ENCODE measurements at places on chromosomes 3 and 15.

DNA sequence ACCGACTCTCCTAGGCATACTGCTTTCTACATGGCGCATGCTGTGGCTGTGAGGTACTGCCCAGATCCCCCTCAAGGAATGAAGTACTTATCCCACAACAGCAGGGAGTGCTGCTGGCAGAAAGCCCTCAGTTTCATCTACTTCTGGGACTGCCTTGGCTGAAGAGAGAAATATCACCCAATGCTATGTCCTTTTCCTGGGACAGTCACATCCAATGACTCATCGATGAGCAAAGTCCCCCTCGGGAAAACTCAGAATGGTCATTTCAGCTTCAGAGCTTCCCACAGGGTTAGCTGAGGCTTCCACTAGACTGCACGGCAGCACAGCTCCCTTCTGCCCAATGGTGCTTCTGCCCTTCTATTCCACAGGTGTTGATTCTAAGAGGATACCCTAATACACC, 3.6 kb upstream of the NMD3 start:
- DNase-seq, result no peak

DNA sequence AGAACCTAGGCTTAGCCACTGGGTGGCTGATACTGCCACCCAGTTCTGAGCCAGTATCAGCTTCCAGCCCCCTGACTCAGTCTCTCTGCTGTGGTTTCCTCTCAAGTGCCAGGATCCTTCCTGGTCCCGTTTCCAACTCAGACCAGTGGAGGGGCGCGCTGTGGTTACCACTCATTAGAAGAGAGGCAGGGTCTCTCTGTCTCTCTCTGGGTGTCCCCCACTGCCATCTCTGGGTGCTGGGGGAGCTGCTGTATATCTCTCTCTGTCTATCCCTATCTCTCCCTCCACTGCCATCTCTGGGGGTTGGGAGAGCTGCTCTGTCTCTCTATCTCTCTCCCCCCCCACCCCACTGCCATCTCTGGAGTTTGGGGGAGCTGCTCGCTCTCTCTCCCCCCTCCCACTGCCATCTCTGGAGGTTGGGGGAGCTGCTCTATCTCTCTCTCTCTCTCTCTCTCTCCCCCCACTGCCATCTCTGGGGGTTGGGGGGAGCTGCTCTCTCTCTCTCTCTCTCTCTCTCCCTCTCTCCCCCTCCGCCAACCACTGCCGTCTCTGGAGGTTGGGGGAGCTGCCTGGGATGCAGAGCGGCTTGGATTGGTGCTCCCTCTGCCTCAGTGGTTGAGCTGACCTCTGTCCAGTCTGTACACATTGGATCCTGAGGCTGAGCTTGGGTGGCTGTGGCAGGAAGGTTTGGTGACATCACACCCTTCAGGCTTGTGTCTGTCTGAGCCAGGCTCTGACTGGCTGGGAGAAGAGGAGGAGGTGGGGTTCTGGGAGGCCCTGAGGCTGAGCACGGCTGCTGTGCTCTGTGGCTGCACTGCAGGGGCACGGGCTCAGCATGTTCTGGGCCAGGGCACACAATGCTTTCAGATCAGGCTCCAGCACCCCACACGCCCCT, 98.9 kb downstream of the APBA2 start:
- no peak for DNase-seq

DNA sequence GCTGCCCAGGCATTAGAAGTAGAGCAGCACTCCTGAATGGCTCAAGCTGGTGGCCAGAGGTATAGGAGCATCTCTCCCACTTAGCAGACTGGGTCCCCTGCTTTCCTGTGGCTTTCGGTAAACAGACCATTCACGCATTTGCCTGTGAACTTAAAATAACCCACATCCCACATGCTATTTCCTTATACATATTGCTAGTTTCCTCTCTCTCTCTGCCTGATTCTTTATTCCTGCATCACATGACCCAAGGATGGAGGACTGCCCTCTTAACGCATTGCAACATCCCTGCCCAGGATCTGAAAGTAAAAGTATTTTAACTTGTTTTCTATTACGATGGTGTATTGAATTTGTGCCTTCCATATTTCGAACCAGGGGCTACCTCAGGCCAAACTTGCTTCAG, 43.4 kb upstream of the NLGN1 start:
- no peak for DNase-seq

- DNase-seq, result no peak
Observed at GRCh38 chr3:136990826-136991225, 33.0 kb downstream of the IL20RB start.

DNA sequence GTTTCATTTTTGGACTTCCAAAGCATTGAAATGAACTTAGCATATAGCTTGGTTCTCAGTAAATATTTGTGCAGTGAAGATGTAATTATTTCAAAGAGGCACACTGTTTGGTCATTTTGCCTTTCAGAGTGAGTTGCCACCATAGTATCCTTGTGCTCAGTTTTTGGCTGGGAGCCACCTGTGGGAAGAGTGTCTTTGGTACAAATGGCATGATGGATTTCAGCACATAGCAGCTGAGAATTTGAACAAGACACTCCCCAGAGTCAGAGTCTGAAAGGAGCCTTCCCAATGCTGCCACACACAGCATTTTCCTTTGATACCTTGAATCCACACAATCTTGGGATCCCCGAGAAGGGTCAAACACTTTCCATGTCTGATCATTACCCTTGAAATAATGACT, 897.2 kb upstream of the ARPP21 start:
- no peak for DNase-seq

DNA sequence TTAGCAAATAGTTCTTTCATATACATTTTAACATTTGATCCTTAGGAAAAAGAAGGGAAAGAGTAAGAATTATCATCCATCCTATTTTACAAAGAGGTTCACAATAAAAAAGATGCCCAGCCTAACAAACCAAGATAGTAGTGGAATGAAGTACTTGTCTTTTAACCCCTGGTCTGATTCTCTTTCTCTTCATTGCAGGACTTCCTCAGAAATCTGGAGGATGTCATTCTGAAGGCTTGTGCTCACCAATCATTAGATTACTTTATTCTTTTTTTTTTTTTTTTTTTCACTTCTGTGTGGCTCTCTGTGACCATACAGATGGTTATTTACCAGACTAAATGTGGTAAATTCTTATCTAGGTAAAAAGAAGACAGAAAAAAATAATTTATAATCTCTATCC, 7.0 kb downstream of the HDGFL3 start:
- DNase-seq, result no peak

- DNase-seq, result no peak
Observed at GRCh38 chr15:26365077-26365476, 407.8 kb downstream of the GABRB3 start.

DNA sequence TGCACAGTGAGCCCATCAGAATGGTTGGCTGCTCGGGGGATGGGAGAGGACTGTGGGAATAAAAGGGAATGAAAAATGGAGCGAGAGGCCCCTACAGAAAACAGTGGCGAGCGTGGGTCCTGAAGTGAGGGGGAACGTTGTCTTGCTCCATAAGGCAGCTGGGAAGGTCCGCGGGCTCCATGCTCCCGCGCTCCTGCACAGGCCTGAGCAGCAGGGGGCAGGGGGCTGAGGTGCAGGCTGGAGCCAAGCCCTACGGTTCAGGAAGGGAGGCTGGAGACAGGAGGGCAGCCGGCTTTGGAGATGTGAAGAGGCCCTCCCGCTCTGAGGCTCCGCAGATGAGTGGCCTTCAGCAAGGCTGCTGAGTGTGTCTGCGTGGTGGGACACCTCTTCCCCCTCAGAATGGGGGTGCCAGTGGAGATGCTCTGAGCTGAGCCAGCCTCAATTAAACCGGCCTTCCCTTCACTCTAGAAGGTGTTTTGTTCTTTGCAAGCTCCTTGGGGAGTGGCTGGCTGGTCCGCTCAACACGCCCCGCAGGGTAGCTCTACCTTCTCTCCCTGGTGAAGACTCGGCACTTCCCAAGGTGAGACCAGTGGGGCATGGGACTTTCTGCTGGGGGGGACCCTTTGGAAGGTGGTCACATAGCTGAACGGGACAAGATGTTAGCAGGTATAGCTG, 208.0 kb downstream of the XXYLT1 start:
- no peak for DNase-seq

DNA sequence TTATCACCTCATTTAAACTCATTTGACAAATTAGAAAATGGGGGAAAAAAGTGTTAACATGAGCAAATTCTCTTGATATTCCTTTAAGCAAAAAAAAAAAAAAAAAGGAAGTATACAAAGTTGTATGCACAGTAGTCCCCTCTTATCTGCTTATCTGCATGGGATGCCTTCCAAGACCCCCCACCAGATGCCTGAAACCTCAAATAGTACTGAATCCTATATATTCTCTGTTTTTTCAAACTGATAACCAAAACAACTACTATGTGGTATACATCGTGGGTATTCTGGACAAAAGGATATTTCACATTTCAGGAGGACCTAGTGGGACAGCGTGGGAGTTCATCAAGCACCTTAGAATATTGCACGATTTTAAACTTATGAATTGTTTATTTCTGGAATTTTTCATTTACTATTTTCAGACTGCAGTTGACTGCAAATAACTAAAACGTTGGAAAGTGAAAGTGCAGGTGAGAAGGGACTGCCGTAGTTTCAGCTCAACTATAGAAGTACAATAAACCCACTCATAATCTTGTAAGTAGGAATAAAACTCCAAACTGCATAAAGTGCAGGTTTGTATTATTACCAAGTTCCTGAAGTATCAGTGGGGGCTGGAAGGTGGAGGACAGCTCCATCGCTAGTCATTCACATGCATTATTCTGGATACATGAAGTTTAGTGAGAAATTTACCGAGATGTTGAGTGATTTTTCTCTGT, 43.6 kb upstream of the PLCL2 start:
- no peak for DNase-seq

GRCh38 chr3:148903022-148903442, 37.9 kb downstream of the CPA3 start:
- DNase-seq, result no peak

DNA sequence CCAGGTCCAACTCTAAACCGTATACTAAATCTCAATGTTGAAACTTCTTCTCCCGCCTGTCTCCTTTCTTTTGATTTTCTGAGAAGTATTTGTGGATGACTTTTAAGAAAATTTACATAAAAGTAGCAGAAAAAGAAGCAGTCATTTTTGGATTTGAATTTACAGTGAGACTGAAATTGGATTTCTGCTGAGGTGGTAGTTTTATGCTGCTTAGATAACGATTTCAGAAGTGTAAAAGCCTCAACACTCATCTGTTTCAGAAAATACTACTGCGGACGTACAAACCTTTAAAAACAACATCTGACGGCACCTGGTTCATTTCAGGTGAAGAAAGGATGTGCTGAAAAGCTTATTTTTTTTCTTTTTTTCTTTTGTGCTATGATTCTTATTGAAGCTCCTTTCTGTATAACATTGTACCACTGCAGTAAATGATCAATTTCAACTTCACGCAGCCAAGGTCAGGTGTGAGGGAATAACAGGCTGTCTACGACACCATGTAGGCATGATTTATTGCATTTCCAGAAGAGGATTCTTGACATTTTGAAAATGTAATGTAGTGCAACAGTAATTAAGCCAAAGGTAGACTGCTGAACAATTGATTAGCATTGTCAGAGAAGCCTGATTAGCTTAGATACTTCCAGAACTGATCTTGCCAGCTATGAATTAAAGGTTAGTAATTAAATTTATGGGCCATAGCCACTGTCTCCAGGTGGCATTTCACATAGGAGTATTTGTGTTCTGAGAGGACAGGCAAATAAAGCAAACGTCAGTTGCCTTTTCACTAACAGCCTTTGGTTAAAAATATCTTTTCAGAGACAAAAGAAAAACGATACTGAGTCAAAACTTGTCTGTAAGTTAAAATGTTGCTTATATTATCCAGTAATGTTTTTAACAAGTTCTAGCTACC, 134.6 kb upstream of the KBTBD8 start:
- no peak for DNase-seq

- no peak for DNase-seq
Observed at GRCh38 chr3:113946831-113947230, 982 bp upstream of the ZDHHC23 start.

GRCh38 chr15:57319226-57319918, 56.9 kb upstream of the CGNL1 start:
- no peak for DNase-seq

DNA sequence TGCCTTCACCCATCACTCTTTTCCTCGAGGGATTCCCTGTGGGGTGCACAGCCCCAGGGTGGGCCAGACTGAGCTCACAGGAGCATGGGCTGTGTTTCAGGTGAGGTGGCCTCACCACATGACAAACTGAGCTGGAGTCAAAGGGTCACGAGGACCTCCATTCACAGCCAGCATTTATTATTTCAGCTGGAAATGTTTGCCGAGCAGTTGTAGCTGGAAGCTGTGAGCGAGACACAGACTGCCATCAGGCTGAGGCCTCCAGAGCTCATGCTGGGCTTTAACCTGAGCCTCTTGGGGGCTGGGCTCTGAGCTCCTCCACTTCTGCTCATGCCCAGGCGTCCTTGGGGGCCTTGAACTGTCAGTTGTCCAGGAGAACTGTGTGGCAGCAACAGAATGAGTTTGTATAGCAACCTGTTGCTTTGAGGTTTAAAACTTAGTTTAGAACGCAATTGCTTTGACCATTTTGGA, 57.5 kb downstream of the FLNB start:
- no peak for DNase-seq

- no peak for DNase-seq
Observed at GRCh38 chr3:172302203-172302602, 146.1 kb downstream of the GHSR start.

DNA sequence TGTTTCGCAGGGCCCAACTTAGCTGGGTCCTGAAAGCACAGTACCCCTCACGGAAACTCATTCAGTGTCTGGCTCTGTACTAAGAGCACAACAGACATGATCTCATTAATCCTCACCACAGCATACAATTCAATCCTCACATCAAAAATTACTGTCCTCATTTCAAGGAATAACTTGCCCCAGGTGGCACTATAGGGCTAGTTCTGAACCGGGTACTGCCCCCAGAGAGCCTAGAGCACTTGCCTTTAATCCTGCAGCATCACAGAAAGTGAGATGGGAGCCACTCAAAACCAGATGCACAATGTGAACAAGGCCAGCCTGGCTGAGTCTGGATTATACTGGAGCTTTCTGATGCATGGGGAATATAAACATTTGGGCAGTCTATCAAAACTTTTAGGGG, 122.6 kb downstream of the OSBPL10 start:
- no peak for DNase-seq

DNA sequence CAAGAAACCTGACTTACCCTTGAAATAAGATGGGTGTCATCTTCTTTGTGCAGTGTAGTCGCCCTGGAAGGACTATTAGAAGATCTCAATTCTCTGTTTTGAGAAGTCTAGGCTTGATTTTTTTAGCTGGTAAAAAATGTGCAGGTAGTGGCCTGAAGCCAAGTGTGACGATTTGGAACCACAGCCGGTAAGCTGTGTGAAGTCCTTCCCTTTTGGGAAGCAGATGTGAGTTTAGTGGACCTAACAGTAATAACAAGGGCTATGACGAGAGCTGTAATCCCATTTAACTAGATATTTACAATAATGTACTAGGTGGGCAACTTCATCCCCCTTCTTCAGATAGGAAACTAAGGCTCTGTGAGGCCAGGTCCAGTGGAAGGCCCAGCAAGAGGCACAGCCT, 81.7 kb upstream of the MYZAP start:
- DNase-seq, result no peak

- DNase-seq, result no peak
Observed at GRCh38 chr15:59251001-59251845, 44.6 kb downstream of the LDHAL6B start.

DNA sequence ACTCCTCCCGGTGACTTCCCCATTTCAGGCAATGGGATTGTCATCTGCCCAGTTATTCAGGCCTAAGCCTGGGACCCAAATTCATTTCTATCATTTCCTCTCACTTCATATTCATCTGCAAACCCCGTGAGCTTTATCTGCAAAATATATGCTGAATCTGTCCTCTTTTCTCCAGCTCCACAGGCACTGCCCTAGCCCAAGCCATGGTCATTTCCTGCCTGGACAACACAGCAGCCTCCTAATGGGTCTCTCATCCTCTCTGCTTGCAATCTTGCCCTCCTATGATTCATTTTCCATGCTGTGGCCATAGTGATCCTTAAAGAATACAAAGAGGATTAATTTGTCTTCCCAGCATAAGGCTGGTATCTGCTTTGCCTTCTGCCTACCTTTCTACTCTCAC, 6.1 kb downstream of the RBP2 start:
- no peak for DNase-seq
